ENCODE measurements at places on chromosomes 6 and 20.

- no peak for DNase-seq
These were observed 75.2 kb upstream of the PMEPA1 start for GRCh38 chr20:57785061-57785460.

- no peak for DNase-seq
These were observed 850.9 kb downstream of the TFAP2A start for GRCh38 chr6:9564021-9564420.

DNA sequence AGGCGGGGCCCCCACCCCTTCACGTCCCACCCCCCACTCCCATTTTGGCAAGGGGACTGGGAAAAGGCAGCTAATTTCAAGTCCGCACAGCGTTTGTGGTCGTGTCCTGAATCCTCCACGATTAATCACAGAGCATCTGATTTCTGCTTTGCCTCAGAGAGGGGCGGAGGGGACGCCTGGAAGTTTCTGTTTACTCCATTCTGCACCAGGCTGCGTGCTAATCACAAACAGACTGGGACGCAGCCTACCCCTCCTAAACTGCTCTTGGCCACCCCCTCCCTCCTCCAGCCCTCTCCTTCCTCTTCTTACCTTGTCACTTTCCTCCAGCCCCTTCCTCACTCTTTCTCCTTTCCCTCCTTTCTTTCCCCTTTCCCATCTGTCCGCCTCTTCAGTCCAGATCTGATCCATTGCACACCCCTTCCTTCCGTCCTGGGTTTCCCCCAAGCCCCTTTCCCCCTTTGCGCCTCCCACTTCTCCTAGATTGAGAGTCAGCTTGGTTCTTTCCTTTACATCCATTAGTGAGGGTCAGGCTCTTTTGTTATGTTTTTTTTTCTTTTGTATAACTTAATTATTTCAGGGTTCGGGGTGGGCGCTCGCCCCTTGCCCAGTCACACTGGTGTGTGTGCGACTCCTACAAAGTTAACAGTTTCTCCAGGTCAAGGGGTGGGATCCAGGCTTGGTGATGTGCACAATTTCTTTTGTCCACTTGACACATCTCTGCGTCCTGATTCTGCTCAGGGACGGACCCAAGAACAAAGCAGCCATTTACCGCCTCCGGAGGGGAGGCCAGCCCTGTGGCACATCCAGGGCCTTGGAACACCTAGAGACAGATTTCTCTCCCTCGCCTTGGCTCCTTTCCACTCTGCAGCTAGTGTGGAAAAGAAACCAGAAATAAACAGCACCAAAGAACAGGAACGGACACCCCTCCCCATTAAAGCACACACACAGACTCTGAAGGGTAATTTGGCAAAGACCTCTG, 520 bp upstream of the RIPOR3 start:
- DNase-seq = no peak

- peak; percentile 4 for DNase-seq
These were observed 18.0 kb downstream of the ELOVL2 start for GRCh38 chr6:11025921-11026635.

GRCh38 chr6:47489995-47490394, 12.4 kb downstream of the CD2AP start:
- no peak for DNase-seq

- DNase-seq = peak; percentile 43
These were observed 28.9 kb upstream of the ZNF217 start for GRCh38 chr20:53622247-53623133.

Measured in GDM1 (cell line).